ENCODE measurements at places on chromosomes 13 and 19.

- DNase-seq, result no peak
Measured at GRCh38 chr13:72120632-72121031, 253.6 kb upstream of the DACH1 start.

- no peak for DNase-seq
Measured at GRCh38 chr19:23415561-23416191, 20.4 kb upstream of the ZNF91 start.

DNA sequence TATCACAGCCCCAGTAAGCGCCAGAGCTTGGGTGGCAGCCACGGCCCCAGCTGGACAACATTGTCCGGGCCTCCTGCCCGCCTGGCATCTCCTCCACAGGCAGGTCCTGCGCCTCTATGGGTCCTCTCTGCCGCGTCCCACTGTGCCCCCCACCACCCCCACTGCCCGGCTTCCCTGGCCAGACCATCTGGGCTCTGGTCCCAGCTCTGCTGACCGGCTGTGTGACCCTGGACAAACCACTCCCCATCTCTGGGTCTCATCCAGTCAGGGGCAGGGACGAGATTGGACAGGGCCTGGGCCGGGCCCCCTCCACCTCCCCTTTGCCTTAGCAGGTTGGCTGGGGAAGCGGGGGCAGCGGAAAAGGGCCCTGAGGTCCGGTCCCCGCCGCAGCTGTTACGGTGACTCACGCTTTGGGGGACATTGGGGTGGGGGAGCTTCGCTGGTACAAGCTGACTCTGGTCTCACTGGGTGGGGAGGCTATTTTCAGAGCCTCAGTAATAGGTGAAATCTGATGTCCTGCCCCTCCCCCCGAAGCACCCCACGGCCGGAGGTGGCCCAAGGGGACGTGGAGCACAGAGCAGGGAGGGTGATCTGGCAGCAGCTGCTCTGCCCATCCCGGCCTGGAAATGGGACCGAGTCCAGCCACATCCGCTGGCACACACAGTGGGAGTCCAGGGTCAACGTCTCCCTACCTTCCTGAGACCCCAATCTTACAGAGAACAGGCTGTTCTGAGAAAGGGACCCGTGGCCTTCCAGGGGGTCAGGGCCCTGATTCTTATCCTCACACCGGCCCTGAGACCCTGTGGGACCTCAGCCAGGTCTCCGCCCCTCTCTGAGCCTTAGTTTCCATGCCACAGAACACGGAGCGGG lies 9.1 kb downstream of the NFIC start:
- no peak for DNase-seq

- peak; percentile 58 for DNase-seq
Measured at GRCh38 chr13:76868371-76868770, 17.8 kb downstream of the KCTD12 start.

GRCh38 chr13:39985071-39985470 lies 329.6 kb downstream of the COG6 start:
- no peak for DNase-seq

DNA sequence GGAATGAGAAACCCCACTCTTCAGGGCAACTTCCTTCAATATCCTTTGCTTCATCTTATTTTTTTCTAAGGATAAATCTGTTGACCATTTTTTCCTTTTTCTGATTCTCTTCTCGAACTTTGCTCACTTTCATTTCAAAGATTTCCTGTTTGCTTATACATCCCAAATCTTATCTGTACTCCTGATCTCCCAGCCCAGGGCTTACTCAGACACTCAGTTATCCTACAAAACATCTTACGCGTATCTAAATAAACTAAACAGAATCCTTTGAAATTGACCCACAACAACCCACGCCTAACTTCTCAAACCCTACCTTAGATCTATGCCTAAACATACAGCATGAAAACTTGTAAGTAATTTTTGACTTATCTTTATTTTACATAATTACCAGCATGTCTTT lies 179.2 kb downstream of the ABCC4 start:
- no peak for DNase-seq

DNA sequence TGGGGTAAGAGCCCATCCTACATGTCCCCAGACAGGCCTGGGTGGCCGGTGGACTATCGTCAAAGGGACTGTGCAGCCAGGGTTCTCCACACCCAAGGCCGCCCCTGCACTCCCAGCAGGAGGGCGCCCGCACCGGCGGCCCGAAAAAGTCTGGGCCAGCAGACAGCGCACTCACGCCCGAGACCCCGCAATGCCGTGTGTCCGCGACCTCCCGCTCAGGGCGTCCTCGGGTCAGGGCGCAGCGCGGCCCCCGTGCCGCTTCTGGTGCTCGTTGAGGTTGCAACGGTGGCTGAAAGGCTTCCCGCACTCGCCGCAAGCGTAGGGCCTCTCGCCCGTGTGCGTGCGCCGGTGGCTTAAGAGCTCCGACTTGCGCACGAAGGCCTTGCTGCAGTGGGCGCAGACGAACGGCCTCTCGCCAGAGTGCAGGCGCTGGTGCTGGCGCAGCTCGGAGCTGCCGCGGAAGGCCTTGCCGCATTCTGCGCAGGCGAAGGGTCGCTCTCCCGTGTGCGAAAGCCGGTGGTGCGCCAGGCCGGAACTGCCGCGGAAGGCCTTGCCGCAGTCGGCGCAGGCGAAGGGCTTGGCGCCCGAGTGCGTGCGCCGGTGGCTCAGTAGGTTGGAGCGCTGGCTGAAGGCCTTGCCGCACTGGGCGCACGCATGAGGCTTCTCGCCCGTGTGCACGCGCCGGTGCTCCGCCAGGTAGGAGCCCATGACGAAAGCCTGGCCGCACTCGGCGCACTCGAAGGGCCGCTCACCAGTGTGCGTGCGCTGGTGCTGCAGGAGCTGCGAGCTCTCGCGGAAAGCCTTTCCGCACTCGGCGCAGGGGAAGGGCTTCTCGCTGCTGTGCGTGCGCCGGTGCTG lies 2.8 kb upstream of the A1BG start:
- no peak for DNase-seq

DNA sequence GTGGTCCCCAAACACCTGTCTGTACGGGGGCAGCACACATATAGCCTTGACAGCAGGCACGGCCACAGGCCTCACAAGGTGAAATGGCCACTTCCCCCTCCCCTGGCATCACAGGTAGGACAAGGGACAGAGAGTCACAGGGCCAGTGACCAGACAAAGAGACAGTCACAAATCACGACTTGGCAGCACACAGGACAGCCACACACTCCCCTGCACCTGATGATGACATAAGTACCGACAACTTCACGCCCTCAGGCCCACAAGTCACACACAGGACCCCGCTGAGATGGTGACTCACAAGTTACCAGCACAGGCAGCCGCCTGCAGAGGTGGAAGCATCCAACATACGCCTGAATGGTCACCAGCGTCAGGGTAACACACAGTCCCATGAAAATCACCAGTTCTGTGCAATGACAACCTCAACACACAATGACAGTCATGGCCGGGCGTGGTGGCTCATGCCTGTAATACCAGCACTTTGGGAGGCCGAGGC lies 16.5 kb downstream of the TYK2 start:
- DNase-seq, result no peak

DNA sequence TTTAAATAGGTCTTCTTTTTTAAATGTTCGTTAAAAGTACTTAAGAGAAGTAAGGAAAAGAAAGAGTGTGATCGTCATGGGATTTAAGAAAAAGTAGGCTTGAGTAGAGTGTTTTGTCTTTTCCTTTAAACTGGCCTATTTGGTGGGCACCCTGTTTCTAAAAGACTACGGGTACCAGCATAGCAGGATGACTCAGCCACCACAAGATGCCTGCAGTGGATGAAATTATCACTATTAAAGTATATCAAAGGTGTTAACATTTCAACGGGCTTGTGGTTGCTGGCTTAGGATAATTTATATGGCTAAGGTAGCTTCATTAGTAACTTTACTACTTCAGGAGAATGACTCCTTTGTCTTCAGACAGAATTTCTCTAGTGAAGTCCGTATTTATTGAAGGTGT lies 112.6 kb downstream of the STARD13 start:
- DNase-seq, result no peak

DNA sequence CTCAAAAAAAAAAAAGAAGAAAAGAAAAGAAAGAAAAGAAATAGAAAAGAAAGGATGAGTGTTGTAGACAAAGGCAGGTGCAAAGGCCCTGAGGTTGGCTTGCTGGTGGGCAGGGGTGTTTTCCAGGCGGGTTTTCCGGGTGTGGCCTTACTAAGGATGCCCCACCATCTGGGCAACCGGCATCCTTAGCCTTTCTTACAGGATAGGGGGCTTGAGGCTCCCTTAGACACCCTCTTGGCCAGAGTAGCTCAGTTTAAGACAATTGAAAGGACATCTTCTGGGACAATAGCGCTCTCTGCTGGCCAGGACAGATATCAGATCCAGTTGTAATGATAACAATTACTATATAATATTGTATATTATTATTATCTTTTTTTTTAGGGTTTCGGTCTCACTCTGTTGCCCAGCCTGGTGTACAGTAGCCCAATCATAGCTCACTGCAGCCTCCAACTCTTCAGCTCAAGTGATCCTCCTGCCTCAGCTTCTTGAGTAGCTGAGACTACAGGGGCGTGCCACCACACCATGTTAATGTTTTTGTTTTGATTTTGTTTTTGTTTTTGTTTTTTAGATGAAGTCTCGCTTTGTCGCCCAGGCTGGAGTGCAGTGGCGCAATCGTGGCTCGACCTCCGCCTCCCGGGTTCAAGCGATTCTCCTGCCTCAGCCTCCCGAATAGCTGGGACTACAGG lies 1.4 kb upstream of the QTRT1 start:
- peak; percentile 45 for DNase-seq

DNA sequence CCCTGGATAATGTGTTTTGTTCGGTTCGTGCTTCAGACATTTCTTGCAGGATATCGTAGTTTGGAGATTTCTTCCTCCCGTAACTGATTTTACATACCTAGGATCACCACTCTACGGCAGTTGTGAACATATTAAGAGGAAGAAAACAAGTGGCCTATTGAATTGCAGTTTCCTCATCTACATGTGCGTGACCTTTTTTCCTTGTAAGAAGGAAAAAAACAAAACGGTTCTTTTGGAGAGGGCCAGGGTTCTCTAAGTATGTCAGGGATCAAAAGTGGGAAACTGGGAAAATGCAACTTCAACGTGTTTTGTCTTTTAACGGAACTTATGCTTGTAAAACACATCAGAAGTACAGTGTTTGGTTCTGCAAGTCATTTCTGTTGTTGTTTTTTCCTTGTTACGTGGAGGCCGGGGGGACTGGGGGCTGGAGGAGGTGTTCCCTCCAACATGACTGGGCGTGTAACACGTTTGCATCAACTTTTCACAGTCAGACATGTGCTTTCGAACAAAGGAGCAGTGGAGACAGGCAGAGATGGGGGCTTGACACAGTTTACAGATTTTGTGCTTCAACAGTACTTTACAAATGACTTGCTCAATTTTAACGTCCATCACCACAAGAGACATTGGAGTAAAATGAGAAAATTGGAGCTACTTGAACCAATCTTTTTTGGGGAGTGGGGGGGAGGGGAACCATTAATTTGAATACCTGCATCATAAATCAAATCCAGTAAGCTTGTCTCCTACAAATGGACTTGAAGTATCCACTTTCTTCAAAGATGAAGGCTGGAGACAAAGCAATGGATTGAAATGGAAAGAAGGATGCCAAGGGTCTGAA lies 3.8 kb downstream of the ZC3H4 start:
- no peak for DNase-seq

- no peak for DNase-seq
Measured at GRCh38 chr13:31011901-31012654, 79.6 kb downstream of the TEX26 start.

DNA sequence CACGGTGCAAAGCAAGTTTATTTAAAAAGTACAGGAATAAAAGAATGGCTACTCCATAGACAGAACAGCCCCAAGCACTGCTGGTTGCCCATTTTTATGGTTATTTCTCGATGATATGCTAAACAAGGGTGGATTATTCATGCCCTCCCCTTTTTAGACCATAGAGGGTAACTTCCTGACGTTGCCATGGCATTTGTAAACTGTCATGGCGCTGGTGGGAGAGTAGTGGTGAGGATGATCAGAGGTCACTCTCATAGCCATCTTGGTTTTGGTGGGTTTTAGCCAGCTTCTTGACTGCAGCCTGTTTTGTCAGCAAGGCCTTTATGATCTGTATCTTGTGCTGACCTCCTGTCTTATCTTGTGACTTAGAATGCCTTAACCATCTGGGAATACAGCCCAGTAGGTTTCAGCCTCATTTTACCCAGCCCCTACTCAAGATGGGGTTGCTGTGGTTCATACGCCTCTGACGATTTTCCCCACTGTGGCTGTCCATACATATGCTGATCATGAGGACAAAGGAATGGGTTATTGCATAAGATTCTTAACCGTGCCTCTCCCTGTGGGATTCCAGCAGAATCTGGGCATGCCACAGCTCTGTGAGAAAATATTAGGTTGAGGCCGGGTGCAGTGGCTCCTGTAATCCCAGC lies 36.9 kb upstream of the ZNF507 start:
- DNase-seq, result no peak

DNA sequence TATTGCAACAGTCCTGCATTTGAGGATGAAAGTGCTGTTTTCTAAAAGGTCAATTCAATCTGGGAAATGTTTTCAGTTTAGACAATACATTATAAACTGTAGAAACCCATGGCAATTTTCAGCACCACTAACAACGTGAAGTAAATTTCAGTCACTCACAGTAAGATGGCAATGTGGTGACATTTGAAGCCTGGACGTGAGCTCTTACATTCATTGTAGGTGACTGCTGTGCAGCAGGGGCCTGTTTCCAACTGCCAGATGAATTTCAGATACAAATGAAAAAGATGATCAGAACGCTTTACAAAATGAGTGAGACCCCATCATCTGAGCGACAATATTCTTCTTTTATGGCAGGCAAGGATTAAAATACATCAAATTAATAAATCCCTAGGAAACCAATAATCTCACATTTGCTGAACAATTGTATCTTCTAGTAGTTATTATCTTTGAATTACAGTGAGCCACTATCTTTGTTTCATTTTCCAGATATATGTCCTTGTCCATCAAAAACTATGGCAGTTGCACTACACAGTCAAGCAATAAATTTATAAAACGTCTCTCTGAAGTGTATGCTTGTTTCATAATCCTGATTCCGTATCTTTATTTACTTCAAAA lies 1816.8 kb downstream of the OLFM4 start:
- DNase-seq, result no peak

DNA sequence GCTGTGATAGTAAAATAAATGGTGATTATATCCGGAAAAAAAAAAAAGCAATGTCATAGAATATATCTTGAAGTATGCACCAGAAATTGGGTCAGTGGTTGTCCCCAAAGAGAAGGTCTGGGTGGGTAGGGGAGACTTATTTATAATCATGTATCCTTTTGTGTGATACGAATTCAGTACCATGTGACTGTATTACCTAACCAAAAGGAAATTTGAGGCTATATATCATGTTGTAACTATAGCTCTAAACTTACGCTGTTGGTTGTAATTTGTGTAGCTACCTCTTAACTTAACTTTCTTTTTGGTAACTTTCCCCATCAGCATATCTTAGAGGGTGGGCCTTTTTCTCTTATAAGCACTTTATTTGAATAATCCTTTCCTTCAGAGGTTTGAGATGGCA lies 25.2 kb upstream of the KCTD4 start:
- no peak for DNase-seq

DNA sequence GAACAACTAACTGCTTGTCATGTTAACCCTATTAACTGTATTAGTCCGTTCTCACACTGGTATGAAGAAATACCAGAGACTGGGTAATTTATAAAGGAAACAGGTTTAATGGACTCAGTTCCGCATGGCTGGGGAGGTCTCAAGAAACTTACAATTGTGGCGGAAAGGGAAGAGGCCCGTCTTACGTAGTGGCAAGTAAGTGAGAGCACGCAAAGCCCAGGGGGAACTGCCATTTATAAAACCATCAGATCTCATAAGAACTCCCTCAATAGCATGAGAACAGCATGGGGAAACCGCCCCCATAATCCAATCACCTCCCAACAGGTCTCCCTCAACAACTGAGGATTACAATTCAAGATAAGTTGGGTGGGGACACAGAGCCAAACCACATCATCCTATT lies 34.7 kb downstream of the PHF11 start:
- DNase-seq, result no peak
